ENCODE measurements at places on chromosomes 11 and 22. TPM values are rescaled to one million over a fixed set of nuclear protein-coding genes. Genes with fewer than 3 reads are reported as not detected.

ZP1 gene
- total RNA-seq, result not detected

- H3K4me3 ChIP-seq, result no peak overlapping the region
- no peaks in the 10 kb centered on the region for H3K27me3 ChIP-seq
Measured at GRCh38 chr11:86386746-86387145, 12.1 kb downstream of the CCDC81 start.

GRCh38 chr11:87063982-87064381, 26.2 kb downstream of the TMEM135 start:
- no peaks in the 10 kb centered on the region for H3K27me3 ChIP-seq
- DNase-seq, result no peak
- H3K36me3 ChIP-seq, result peaks cover 10% of the 10 kb centered on the region
- H3K27ac ChIP-seq, result no peak overlapping the region

DNA sequence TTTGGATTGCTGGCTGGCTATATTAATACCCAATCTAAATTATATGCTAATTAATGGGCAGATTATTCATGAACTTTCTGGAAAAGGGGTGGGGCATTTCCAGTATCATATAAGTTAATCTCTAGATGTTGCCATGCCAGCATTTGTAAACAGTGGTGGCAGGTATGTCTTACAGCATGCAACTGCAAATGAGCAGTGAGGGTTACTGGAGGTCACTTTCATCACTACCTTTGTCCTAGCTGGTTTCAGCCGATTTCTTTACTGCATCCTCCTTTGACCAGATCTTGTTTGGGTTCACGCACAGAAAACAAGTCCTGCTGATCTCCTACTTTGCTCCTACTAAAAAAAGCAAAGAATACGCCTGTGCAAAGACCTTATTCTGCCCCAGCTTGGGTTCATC, 89.1 kb upstream of the USP47 start:
- DNase-seq, result no peak
- H3K27me3 ChIP-seq, result peaks cover 6% of the 10 kb centered on the region
- H3K4me3 ChIP-seq, result no peak overlapping the region
- no peaks in the 10 kb centered on the region for H3K4me1 ChIP-seq

GRCh38 chr11:95003716-95004115, 21.3 kb upstream of the KDM4E start:
- no peaks in the 10 kb centered on the region for H3K4me1 ChIP-seq
- H3K27me3 ChIP-seq, result peaks cover 25% of the 10 kb centered on the region
- H3K27ac ChIP-seq, result no peak overlapping the region
- no peaks in the 10 kb centered on the region for H3K36me3 ChIP-seq

DNA sequence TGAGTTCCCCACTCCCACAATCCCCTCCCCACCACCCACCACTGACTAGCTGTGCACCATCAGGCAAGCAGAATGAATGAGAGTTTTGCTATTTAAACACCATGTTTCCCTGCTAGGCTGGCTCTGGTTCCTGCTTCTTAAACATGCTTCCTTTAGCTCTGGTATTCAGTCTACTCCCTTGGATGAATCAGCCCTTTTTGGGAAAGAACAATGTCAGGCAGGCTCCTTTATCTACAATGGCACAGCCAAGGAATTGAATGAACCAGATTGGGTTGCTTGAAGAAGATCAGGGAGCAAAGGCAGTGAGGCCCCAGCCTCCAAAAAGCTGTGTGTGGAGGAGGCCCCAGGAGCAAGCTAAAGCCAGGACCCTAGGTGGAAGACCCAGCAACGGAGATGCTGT, 92.9 kb upstream of the ISX start:
- no peaks in the 10 kb centered on the region for H3K36me3 ChIP-seq
- no peak overlapping the region for H3K27ac ChIP-seq
- no peak for DNase-seq
- no peak overlapping the region for H3K4me3 ChIP-seq
- H3K27me3 ChIP-seq, result no peaks in the 10 kb centered on the region
